Activated CD4-positive, alpha-beta memory T cell treated with anti-CD3 and anti-CD28 coated beads for 36 hours (primary cell): ENCODE measurements at places on chromosomes 3 and 15. TPM values are rescaled to one million over a fixed set of nuclear protein-coding genes. Genes with fewer than 3 reads are reported as not detected.
A peak's percentile ranks its signal among the peaks of the same experiment; 100 is the strongest.

LPP gene
- 41.0 TPM for total RNA-seq

GRCh38 chr15:41423979-41424659, 7.2 kb downstream of the RTF1 start:
- no peak for DNase-seq

ROBO2 gene
- total RNA-seq, result not detected

DNA sequence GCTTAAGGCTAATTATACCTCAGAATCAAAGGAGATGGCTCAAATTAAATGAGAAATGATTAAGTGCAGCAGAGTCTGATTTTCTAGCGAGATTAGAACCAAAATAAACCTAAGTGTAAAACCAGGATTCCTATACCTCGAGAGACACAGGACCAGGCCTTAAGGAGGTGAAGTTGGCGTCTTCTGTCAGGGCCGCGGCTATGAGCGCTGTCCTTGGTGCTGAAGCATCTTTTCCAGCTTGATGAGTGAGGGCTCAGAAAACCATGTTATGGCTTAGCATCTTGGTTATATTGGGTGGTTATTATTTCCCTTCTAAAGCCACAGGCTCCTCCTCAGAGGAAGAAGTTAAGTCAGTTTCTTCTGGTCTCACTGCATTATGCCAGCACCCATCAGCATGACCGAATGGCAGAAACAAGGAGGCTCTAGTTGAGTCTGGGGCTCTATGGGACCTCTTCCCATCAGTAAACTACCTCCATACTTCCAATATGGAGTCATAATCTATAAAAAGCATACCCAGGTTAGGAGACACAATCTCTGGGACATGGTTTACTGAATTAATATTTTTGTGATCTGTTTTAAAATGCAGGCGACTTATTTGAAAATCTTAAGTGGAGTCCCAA, 120.1 kb upstream of the NMNAT3 start:
- peak; percentile 17 for DNase-seq

DNA sequence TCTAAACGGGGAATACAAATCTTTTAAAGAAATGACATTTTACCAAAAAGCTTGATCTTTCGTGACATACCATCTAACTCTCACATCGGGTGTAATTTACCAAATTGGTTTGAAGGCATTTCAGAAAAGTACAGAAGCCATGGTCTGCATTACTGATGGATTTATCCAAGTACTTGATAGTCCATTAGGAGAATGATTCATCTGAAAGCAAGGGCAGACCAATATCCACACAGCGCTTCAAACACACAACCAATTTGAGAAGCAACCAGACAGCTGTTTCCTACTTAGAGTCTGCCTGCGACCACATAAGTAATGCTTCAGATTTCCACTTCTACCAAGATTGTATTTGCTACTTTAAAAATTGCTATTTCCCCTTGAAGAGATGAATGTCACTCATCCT, 697.6 kb upstream of the ALCAM start:
- DNase-seq, result no peak

GRCh38 chr3:97481416-97481815, 283.1 kb upstream of the ARL6 start:
- no peak for DNase-seq

BCHE gene
- not detected for total RNA-seq

GAP43 gene
- total RNA-seq, result not detected

- DNase-seq, result no peak
Measured at GRCh38 chr15:39419651-39420050, 161.2 kb upstream of the THBS1 start.

IL17RB gene
- total RNA-seq, result 0.92 TPM

GRCh38 chr15:92801774-92802464, 98.2 kb upstream of the CHD2 start:
- DNase-seq, result no peak

SLC24A5 gene
- not detected for total RNA-seq

DNA sequence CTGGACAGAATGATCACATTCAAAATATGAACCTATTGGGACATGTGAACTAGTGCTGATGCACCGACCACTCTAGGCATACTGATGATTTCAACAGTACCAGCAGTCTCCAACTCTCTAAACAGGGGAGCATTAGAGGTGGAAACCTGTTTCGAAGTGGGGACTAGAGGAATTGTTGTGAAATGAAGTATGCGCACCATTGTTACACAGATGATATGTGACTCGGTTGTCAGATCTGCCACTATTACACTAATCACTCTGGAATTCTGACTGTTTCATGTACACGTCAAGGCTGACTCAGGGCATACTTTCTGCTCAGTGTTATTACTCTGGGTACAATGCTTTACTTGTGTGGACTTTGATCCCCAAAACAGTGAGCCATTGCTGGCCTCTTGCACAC, 198.2 kb upstream of the UBE2E2 start:
- DNase-seq, result no peak

DNA sequence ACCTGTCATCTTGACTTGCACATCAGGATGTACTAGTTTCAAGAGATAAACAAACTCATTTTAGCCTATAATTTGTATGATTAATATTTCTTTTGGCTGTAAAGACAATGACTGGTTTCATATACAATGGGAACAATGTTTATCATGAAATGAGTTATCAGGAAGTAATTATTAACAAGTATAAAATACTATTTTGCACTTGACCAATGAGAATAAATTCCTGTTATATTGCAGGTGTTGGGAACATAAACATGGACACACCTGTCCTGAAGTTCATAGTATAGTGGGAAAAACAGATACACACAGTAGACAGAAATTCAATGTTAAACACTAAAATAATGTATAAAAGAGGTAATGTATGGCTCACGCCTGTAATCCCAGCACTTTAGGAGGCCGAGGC, 56.9 kb downstream of the UBR1 start:
- DNase-seq, result no peak
